ENCODE measurements at places on chromosomes 7 and 10.

DNA sequence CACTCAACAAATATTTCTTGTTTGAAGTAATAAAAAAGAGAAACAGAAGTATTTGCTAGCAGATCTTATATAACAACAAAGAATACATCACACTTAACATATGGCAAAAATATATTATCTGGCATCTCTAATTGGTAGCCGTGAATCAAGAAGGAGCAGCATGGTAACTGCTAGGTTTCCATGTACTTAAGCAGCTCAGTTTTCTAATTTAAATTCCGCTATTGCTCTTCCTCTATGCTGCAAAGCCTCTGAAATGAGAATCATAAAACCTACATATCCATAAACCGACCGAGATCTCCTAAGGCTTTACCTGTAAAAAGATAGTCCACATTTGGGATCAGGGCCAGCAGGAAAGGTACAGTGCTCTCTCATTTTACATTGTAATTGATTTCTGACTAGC, 76.6 kb upstream of the PTPRZ1 start:
- no peak for DNase-seq

GRCh38 chr10:28970231-28970630, 292.9 kb downstream of the BAMBI start:
- DNase-seq = no peak

DNA sequence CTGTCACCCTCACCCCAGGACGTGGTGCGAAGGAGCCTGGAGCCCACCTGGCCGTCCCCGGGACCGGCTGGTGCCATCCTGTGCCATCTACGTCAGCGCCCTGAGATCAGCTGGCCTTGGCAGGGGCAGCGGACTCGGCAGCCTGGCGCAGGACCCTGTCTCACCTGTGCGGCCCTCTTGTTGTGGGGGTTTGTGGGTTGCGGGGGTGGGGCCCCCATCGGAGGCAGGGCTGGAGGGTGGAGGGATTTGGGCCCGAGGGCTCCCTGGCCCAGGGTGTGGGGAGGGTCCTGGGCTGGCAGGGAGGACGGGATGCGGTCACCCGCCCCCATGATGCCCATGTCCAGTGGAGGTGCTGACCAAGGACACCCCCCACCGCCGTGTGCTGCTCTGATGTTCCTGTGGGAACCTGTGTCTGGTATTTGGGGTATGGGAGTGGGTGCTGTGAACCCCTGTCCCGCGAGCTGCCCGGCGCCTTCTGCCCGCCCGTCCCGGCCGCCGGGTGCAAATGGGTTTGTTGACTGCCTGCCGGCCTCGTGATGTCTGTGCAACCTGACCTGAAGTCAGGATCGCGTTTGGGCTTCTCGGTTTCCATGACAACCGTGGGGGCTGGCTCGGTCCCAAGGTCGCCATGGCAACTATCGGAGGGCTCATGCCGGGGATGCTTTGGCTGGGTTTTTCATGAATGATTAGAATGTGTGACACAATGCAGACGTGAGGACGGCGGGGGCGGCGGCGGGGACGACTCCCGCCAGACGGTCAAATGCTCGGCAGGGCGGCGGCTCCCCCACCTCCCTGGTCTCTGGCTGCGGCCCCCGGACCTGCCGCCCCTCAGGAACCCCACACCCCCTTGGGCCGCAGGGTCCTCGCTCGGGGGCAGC, 7.3 kb downstream of the MAFK start:
- DNase-seq = no peak

GRCh38 chr10:70837660-70838059, 21.9 kb downstream of the SGPL1 start:
- no peak for DNase-seq

DNA sequence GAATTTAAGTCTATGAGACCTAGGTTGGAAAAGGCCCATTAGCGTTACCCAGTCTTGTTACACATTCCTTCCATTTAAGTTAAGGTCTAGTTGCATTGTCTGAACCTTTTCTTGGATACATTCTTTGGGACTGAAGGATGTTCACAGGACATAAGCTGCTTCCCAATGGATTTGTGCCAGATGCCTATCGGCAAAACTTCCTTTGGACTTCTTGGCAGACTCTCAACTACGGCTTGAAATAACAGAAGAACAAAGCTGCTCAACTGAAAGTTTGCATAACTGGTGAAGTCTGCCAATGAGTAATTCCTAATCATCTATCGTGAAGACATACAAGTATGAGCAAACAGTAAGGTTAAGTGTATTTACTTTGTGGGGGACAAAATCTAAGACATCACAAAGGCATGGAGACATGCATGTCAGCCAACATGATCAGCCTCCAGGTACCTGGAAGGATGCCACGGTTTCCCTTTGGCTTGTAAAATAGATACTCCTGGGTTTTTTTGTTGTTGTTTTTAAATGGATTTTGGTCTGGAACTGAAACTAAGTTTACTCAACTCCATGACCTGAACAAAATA, 35.4 kb downstream of the MALSU1 start:
- no peak for DNase-seq

DNA sequence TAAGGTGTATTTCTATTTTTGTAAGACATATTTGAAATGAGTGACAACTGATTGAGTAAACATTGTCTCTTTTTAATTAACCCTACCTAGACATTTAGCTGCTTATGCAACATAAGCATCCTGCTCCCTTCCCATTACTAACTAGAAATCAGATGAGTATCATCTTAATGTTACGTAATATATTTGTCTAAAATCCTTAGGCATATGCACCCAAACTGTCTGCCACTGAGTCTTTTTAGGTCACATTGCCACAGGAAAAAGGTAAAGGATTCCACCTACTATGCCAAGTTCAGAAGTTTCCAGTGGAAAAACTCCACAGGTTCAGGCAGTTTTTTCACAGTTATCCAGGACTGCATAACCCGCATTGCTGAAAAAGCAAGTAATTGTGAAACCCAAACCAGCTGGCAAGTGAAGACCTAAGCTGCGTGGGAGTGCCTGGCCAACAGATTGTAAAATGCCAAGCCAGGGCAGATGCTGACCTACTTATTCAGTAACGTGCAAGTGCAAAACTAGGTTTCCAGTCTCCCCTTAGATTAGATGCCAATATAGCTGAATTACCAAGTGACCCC, 983.7 kb downstream of the GATA3 start:
- DNase-seq = no peak

Measured in activated CD4-positive, alpha-beta T cell treated with anti-CD3 and anti-CD28 coated beads, Interleukin-2, amount 50 U/mL, for 48 hours (primary cell).